ENCODE measurements at places on chromosomes 11 and 22. TPM values are rescaled to one million over a fixed set of nuclear protein-coding genes. Genes with fewer than 3 reads are reported as not detected.

Gene KIAA1671
- total RNA-seq, result 0.11 TPM

DNA sequence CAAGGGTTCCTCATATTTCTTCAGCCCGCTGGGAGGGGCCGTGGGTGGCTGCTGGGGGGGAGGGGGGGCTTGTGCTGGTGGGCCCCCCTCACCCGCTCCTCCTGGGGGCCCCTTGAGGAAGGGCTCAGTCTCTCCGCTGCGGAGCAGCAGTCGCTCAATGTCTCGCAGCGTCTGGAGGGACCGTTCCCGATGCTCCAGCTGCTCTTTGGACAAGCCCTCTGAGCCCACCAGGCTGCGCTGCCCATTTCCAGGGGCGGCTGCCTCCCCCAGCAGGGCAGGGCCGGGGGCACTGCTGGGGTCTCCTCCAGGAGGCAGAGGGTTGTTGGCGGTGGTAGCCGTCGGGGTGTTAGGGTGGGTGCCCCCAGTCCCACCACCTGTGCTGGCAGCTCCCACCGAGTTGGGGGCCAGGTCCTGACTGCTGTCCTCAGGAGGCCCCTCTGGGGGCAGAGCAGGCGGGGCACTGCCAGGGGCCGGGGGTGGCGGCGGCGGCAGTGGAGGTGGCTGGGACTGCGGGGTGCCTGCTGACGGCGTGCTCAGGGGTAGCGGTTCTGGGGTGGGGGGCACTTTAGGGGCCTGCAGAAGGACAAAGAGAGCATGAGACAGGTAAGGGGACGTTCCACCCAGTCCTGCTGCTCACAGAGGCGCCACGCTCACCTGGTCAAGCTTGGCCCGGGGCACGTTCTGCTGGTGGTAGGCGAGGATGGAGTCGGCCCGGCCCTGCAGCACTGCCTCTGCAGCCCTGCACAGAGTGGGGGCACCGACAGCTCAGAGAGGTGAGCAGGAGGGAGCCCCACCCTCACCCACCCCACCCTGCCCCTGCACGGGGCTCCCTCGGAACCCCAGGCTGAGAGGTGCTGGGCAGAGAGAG, 18.9 kb downstream of the CXCR5 start:
- H3K27ac ChIP-seq, result no peak overlapping the region

DNA sequence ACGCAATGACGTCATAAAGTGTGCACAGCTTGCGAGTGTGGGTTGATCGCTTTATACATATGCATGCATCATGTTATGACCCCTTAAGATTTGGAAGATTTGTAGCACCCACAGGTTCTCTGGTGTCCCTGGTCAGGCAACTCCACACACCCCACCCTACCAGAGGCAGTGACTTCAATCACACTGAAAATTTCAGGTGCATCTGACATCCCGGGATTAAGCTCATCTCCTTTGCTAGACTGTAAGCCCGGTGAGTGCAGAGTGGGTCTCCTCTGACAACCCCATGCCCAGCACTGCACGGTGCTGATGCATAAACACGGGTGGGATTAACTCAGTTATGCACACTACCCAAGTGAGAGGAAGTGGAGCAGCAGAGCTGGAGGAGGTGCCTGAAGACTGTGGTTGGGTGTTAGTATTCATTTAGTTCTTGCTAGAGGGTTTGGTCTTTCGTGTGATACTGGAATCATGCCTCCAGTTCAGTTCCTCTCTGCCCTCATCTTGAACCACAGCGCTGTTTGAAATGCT, 6.5 kb downstream of the ARSA start:
- H3K27ac ChIP-seq, result no peak overlapping the region
- no peaks in the 10 kb centered on the region for H3K27me3 ChIP-seq
- no peak overlapping the region for H3K4me3 ChIP-seq
- no peak for DNase-seq
- H3K36me3 ChIP-seq, result no peaks in the 10 kb centered on the region

GRCh38 chr22:40027191-40028097, 32.7 kb downstream of the FAM83F start:
- no peak overlapping the region for H3K4me3 ChIP-seq
- H3K4me1 ChIP-seq, result peaks cover 20% of the 10 kb centered on the region
- no peaks in the 10 kb centered on the region for H3K36me3 ChIP-seq
- DNase-seq, result no peak
- no peak overlapping the region for H3K27ac ChIP-seq

- no peaks in the 10 kb centered on the region for H3K36me3 ChIP-seq
- no peak overlapping the region for H3K27ac ChIP-seq
- DNase-seq, result no peak
- no peaks in the 10 kb centered on the region for H3K4me1 ChIP-seq
- H3K27me3 ChIP-seq, result no peaks in the 10 kb centered on the region
Measured at GRCh38 chr11:4433856-4434255, 15.2 kb upstream of the OR52K2 start.
